ENCODE measurements at places on chromosomes 7 and 10. TPM values are rescaled to one million over a fixed set of nuclear protein-coding genes. Genes with fewer than 3 reads are reported as not detected.

CASD1 gene
- total RNA-seq = 30.3 TPM

GRCh38 chr7:152735443-152736004 is 24.0 kb upstream of the ACTR3B start:
- DNase-seq = peak; percentile 28

DNA sequence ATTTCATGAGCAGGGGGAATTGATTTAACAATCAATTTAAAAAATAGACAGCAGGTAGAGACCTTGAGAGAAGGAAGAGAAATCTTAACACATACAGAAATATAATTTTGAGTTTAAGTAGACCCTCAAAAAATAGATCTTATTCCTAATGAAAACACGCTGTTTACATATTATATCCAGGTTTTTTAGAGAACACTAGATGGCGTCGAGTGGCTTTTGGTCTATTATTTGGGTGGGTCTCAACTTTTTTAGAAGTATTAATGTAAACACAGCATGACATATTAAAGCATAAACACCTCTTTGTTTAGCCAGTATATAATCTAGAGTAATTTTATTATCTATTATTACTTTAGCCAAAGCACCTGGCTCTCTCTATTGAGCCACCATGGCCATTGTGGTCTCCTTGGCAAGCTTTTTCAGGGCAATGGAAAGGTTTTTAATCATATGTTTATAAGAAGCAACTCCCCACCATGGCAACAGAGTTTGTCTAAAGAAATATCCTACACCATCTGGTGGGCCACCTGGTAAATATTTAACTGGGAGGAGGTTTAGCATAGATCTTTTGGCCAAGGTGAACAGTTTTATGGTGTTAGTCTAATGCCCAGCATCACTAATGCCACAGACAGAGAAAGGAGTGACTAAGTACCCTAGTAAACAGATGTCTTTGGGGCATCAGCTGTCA is 59.7 kb upstream of the PRSS1 start:
- DNase-seq = no peak

DNA sequence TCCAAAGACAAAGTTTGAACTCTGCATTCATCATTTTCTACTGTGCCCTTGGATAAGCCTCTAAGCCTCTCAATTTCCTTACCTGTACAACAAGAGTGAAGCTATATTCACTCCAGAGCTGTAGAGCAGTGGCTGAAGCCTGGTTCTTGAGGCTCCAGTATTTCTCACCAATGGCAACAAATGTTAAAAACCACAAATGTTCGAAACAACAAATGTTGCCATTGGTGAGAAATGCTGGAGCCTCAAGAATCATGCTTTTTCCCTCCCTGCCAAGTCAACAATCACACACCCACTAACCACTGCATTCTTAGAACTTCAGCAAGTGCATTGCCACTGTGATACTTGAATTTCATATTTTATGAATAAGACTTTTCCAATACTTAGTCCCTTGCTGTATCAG is 237.9 kb downstream of the TMEM26 start:
- DNase-seq = no peak

CLDN3 gene
- 23.8 TPM for total RNA-seq

GRCh38 chr7:103009466-103010185 is 65.0 kb downstream of the FBXL13 start:
- no peak for DNase-seq

GRCh38 chr7:151837285-151838042 is 39.5 kb downstream of the PRKAG2 start:
- no peak for DNase-seq

GRCh38 chr10:103493916-103494877 is 692 bp downstream of the NEURL1 start:
- no peak for DNase-seq

DNA sequence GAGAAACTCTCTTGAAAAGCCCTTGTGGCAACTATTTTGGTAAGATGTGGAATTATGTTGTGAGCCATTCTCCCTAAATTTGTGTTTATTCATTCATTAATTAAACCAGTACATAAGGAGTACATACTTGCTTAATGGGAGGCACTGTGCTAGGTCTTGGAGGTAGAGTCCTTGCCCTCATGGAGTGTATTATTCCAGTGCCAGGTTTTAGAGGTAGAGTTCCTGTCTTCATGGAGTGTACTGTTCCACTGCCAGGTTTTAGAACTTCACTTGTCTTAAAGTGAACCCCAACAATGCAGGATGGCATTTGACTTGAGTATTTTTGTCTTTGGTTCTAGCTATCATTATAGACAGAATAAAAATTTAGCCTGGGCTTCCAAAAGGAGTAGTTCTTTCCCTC is 8.8 kb downstream of the MXI1 start:
- DNase-seq = no peak

DNA sequence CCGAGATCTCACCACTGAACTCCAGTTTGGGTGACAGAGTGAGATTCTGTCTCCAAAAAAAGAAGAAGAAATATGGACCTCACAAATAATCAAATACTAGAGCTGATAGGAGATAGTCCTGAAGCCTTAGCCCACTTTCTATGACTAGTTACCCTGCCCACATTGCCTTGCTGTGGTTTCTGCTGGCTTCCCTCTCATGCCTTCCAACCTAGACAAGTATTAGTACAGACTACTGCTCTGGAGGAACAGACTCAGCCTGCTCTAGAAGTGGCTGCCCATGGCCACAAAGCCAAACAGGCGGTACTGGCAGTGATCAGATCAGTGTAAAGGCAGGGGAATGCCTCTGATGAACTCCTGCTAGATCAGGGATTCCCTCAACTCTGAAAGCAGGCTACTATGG is 89.7 kb upstream of the PRKAR2B start:
- no peak for DNase-seq

- DNase-seq = peak; percentile 55
These were observed 983.4 kb downstream of the CCSER2 start for GRCh38 chr10:85311613-85312337.

DNA sequence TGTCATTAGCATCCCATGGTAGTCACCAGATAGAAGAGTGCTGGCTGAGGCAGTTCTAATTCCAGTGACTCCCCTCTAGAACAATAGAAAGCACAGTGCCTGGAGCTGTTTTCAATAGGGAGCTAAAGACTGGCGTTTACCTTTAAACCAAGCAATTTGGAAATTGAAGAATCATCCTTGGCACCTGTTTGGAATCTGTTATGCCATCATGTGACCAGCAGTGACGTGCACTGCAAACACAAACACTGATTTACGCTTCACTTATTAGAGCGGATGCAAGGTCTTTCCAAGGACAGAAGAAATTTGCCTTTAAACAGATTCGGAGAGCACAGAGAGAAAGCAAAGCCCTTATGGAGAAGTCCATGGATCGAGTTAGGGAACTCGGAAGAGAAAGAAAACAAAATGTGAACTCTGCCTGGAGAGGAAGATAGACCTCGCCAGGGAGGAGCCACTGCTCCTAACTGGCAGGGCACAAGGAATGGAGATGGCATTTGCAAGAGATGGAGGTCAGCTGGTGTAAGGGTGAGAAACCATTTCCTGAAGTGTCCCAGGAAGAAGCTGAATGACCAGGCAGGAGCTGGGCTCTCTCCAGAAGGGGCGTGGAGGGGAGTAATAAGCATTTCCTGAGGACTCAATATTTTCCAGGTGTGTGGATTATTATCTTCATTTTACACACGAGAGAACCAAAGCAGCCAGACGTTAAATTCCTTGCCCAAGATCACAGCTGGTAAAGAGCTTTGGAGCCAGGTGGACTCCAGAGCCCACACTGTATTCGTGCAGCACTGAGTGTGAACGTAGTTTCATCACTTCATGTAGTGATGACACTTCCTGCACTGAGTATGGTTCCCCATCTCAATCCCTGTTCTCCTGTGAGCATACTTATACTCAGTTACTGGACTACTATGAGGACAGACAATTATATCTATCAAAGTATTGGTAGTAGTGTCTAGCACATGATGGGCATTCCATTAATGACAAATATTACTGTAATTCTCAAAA is 97.7 kb downstream of the CUBN start:
- no peak for DNase-seq

SORCS1 gene
- 0.03 TPM for total RNA-seq

CALD1 gene
- total RNA-seq = 208 TPM

KCNH2 gene
- total RNA-seq = 1.3 TPM

- no peak for DNase-seq
These were observed 202.6 kb upstream of the CTBP2 start for GRCh38 chr10:125362950-125363349.

- no peak for DNase-seq
These were observed 58.5 kb upstream of the AHR start for GRCh38 chr7:17239683-17240521.

GRCh38 chr7:103866919-103867318 is 122.5 kb downstream of the RELN start:
- DNase-seq = no peak

DNA sequence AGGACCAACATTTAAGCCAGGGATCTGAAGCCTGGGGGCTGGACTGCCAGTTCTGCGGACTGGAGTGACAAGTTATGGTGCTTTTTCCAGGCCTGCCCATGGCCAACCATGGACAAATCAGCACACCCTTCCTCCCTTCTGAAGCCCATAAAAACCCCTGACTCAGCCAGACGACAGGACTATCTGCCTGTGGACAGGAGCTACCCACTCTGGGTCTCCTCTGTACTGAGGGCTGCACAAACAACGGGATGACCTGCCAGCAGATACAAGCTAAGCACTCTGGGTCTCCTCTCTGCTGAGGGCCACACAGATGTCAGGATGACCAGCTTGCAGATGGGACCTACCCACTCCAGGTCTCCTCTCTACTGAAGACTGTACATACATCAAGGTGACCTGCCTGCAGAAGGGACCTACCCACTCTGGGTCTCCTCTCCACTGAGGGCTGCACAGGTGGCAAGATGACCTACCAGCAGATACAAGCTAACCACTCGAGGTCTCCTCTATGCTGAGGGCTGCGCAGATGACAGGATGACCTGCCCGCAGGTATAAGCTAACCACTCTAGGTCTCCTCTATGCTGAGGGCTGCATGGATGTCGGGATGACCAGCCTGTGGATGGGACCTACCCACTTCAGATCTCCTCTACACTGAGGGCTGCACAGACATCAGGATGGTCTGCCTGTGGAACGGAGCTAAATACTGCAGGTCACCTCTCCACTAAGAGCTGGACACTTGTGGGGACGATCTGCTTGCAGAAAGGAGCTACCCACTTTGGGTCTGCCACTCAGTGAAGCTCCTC is 110.1 kb upstream of the GPR22 start:
- no peak for DNase-seq

- DNase-seq = no peak
These were observed 40.2 kb downstream of the CUL1 start for GRCh38 chr7:148738737-148739535.

DNA sequence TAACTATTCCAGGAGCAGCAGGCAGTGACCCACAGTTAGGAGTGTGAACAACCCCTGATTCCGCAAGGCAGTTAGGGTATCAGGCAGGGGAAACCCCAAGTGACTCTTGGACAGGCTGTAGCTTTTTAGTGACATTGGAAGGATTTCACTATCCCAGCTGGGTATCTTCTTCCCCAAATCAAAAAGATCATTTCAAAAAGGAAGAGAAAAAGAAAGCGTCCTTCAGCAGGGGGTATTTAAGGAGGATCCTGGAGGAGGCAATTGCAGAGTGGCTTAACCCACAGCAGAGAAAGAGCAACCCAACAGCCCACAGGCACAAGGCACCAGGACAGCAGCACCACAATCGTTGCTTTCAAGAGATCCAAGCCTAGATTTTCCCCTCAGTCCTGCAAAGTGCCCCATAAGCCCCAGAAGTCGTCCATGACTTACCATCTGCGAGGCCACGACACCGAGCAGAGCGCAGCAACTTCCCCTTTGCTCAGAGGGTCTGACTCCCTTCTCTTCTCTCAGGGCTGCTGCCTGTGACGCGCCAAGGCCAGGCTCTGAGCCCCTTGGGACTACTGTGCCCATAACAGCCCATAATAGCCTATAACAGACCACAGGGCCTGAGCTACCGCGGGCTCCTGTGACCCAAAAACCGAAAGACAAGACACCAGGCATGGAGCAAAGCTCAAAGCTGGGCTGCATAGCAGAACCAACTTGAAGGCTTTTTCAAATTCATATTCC is 19.8 kb downstream of the PIK3AP1 start:
- peak; percentile 48 for DNase-seq

DNA sequence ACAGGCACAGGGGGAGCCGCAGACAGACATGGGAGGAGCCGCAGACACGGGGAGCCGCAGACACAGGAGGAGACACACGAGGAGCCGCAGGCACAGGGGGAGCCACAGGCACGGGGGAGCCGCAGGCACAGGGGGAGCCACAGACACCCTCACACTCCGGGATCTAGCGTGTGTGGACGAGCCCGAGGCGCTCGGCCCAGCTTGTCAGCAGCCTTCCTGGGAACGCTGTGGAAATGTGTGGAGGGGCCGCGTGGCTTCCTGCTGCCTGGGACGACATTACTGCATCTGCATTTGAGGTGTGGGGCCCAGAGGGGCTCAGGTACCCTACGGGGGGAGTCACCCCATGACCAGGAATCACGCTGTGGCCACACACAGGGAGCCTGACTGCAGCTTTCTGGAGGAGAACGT is 313.2 kb downstream of the PTPRN2 start:
- DNase-seq = peak; percentile 10

DNA sequence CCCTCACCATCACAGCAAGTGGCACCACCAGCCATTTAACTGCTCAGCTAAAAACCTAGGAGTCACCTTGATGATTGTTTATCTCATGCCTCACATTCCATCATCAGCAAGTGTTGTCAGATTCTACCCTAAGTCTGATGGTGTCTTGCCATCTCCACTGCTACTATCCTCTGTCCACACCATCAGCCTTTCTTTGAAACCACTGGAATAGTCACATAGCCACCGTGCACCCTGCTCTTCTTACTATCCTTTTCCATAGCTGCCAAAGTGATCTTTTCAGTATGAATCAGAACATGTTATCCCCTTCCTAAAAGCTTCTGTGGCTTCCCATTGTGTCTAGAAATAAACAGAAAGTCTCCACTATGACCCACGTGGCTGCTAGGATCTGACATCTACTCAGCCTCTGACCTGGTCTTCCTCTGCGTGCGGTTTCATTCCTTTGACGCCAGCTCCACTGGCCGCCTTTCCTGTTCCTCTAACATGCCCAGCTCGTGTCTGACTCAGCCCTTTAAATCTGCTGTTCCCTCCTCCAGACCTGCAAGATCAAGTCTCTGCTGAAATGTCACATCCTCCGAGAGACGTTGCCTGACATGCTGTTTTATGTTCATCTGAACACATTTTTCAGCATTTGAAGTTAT is 16.5 kb upstream of the CHN2 start:
- DNase-seq = no peak

DNA sequence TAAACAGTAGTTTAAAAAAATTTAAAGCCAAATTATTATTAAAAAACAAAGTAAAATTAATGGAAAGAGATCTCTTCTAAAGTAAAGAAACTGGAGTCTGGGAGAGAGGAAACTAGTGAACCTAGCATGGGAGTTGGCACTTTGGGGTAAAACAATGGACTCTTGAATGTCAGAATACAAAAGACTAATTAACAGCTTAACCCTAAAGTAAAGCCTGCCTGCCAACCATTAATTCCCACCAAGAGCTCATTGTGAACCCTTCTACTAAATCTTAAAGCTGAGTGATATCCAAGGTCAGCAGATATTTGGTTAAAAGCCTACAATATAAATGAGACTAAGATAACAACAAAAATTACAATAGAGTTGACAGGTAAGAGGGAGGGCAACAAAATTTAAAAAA is 36.5 kb downstream of the KMT2C start:
- no peak for DNase-seq

GRCh38 chr7:107236862-107237261 is 68.1 kb downstream of the HBP1 start:
- DNase-seq = no peak
